ENCODE measurements at places on chromosomes 7 and 10. TPM values are rescaled to one million over a fixed set of nuclear protein-coding genes. Genes with fewer than 3 reads are reported as not detected.

Gene CYP2W1
- not detected for total RNA-seq

Gene GDF2
- total RNA-seq: not detected

Gene AEBP1
- total RNA-seq: 21.6 TPM

Gene PALD1
- total RNA-seq: 2.1 TPM

Gene THAP5
- 35.6 TPM for total RNA-seq

Gene FAM180A
- total RNA-seq: not detected

Gene FAM25A
- not detected for total RNA-seq

Gene LRRC18
- total RNA-seq: not detected

Gene OR2A5
- total RNA-seq: not detected

Gene MKLN1
- 38.8 TPM for total RNA-seq

Gene CALHM1
- not detected for total RNA-seq

Gene TOMM7
- 196 TPM for total RNA-seq

Gene TMEM229A
- not detected for total RNA-seq

Gene BTBD16
- not detected for total RNA-seq

Gene ZNF277
- total RNA-seq: 10.1 TPM

Gene SUGCT
- 0.91 TPM for total RNA-seq

Gene PDE6C
- not detected for total RNA-seq

Gene PRSS37
- not detected for total RNA-seq

Gene OR2A12
- total RNA-seq: not detected

Gene SHTN1
- total RNA-seq: 0.07 TPM

Gene ZNF37A
- 33.5 TPM for total RNA-seq

Gene GLCCI1
- total RNA-seq: 10.9 TPM

Gene HK1
- total RNA-seq: 185 TPM

Gene DCLRE1A
- total RNA-seq: 14.4 TPM

Gene MCM10
- 112 TPM for total RNA-seq

Gene SPDYE2B
- total RNA-seq: not detected

Gene PTPN20
- 0.28 TPM for total RNA-seq

Gene CCL24
- not detected for total RNA-seq

Data from activated CD4-positive, alpha-beta T cell treated with anti-CD3 and anti-CD28 coated beads, Interleukin-2, amount 10 ng/mL, durations not matched to agents 24 days and 14 days (primary cell).